ENCODE measurements at places on chromosomes 5 and 9.

DNA sequence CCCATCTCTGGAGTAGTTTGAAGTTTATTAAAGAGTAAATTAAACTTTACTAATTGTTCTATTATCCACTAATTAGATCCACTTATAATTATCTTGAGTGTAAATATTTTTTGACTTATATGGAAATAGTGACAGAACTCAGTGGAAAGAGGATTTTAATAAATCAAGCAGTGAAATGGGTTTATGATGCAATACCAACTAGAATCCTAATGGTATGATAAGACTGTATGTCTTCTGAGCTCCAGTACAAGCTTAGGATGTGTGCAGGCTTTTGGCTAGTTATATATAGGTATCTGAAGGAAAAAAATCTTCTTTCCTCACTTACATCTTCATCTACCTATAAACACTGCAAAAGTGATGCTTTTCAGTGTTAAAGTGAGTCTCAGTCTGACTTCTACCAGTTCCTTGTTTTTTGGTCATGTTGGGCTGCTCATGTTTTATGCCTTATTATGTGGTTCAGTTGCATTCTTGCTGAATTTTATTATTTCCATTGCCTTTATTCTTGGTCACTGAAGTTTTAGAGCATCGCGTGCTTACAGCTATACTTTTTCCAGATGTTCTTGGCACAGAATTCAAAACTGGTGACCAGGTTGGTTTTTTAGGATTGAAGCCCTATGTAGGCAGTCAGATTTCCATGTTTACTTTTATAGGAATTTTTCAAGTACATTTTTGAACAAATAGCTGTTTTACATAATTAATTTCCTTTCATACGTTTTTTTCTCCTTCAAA, 30.5 kb downstream of the XRCC4 start:
- no peak for DNase-seq

GRCh38 chr9:81687521-81688261, 1.7 kb downstream of the TLE1 start:
- no peak for DNase-seq

- no peak for DNase-seq
Measured at GRCh38 chr5:180804129-180804618, 1.6 kb upstream of the MGAT1 start.

DNA sequence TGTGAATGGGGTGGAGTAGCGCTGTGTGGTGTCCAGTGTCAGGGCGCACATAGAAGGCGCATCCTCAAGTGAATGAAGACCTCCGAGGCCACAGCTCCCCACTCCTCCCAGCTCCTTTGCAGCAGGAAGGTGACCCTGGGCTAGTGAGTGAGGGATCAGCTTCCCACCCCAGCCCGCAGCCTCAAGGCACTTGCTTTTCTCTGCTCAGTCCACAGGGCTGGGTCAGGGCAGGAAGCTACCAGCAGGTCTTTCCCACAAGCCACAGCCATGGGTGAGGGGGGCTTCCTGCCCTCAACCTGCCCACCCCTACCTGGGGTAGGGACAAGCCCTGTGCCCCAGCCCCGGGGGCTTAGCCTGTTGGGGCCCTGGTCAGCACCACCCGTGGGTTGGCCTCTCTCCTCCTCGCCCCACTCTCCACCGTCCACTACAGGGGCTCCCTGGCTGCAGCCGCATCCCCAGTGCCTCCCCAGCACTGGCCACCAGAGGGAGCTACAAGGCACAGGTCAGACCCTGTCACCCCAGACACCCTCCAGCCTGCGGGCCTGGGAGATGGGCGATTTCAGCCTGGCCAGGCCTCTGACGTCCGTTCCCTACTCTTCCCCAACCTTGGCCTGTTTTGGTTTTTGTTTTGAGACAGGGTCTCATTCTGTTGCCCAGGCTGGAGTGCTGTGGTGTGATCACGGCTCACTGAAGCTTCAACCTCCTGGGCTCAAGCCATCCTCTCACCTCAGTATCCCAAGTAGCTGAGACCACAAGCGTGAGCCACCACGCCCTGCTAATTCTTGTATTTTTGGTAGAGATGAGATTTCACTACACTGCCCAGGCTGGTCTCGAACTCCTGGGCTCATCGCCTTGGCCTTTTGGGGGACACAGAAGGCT, 1.3 kb upstream of the ABCA2 start:
- peak; percentile 18 for DNase-seq

GRCh38 chr9:18658804-18659705, 185.1 kb downstream of the ADAMTSL1 start:
- DNase-seq = no peak

DNA sequence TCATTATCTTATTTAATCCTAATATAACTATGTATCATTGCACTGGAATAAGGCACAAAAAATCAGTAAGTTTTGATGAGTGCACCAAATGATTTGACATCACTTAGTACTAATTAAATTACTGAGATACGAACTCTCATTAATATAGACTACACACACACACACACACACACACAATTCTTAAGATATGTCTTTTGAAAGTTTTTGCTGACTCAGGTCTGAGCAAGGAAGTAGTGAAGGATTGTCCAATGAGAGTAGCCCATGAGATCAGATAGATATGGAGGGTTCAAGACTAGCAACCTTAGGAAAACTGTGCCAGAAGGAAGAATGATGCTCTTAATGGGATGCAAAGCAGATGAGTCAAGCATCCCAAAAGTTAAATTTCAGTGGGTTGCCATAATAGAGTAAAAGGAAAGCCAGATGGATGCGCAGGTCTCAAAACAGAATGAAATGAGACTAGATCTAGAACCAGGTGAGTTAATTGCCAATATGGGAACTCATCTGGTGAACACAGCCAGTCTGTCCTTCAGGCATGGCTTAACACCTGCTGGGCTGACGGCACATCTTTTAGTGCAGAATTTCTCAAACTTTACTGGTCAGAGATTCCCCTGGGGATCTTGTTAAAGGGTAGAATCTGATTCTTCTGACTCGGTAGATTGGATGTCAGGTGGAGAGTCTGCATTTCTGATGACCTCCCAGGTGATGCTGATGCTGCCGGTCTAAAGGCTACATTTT, 197.0 kb upstream of the NR4A3 start:
- no peak for DNase-seq

DNA sequence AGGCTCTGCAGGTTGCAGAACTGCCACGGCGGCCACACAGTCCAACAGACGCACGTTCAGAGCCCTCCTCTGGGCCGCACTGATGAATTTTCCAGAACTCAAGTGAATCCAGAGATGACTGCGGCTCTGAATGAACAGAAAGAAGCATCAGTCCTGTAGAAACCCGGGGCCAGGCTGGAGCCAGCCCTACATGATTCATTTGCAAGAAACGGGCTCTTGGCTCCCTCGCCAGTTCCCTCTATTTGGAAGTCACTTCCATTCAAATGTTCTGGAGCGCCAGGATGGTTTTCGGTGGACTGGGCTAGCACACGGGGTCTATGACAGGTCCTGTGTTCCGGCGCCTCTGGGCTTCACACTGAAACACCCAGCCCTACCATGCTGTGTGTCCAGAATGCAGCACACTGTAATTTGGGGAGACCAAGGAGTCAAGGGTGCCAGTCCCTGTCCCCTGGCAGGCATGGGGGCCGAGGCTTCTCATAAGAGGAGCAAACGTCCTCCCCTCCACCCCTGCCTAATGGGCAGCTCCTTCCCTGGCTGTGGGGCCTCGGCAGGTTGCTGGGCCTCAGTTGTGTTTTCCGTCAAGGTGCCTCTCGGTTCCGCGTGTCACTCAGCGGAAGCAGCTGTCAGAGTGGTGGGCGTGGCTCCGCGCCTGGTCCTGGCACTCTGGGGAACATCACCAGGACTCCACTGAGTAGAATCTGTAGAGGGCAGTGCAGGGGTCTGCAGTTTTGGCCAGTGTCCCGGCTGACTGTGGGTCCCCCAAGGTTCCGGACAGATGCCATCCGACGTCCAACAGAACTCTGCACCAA, 18.1 kb upstream of the COL5A1 start:
- no peak for DNase-seq

GRCh38 chr9:104872656-104873488, 55.1 kb downstream of the ABCA1 start:
- DNase-seq = no peak

DNA sequence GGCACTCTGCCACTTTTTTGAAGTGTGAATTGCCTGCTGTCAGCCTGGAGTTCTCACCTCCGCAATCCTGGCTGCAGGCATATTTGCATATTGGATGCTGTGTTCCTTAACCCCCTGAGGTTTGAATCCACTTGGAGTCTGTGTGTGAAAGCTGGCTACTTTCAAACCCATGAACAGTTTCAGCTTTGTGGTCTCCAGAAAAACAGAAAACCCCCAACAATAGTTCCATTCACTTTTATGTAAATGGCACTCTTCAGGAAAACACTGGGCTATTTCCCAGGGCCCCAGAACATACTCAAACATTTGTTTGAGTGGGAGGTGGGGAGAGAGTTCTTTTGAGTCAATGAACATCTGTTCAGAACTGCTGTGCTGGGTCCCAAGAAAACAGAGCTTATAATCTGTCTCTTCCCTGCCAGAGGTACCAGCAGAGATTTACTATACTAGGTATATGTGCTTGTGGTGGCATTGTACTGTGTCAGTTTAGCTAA, 5.0 kb downstream of the NUDT2 start:
- DNase-seq = no peak

DNA sequence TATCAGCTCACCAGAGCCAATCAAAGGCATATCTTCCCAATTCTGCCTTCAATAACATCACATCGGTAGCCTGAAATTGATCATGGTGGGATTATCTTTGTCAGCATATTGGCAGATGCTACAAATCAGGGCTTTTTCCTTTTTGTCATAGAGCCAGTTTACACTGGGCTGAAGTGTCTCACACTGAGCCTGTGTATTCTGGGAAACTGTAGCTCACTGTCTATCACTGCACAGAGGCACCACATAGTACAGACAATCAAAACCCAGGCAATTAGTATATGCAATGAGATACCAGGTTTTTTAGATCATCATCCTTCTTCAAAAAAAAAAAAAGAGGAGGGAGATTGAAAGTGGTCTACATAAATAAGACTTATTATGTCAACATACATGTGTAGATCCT, 46.6 kb downstream of the ADAM19 start:
- DNase-seq = no peak

- DNase-seq = no peak
Measured at GRCh38 chr5:4802044-4802443, 338.1 kb upstream of the ADAMTS16 start.

GRCh38 chr9:121398374-121398773, 28.3 kb upstream of the STOM start:
- DNase-seq = no peak

GRCh38 chr9:69295872-69296552, 29.0 kb upstream of the ENTREP1 start:
- no peak for DNase-seq

GRCh38 chr9:109331353-109331752, 10.5 kb upstream of the EPB41L4B start:
- peak; percentile 62 for DNase-seq

DNA sequence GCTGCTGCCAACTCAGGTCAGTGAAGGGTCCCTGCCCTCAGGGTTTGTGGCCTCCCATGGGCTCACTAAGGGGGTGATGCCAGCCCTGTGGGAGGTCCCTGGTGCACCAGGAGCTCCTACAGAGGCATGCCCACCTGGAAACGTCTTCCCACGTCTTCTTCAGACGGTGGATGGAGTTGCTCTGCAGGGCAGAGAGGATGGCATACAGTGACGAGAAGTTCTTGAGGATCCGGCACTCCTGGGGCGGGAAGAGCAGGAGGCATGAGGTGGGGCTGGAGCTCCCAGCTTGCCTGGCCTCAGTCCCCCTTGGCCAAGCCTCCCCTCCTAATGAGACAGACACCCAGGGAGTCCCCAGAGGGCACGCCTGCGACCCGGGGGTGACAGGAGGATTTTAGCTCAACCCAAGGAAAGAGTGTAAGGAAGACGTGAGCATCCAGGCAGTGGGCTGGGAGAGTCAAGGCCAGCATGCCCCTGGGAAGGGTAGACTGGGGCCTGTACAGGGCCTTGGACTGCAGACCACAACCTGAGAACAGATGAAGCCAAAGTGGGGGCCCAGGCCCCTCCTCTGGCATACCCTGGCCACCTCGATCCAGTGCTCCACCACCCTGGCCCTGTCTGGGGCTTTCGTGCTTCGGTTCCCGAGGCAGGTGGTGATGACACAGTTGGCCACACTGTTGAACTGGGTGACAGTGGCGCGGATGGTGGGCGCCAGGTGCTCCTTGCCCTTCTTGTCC, 14.4 kb downstream of the RALGDS start:
- DNase-seq = no peak

DNA sequence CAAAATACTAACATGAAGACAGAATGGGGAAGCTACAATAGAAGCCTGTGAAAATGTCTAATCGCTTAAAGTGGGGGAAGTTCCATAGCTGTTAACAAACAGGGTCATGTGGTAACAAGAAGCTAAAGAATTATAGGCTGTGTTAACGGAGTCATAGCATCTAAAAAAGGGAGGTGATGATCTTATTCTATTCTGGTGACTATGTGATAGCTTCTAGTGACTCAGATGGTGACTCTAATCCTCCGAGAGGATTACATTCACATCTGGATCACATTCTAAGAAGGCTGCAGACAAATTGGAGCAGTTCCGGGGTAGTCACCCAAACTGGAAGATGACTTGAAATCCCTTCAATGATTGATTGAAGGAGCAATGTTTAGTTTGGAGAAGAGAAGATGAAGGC, 142.1 kb downstream of the LIFR start:
- no peak for DNase-seq

DNA sequence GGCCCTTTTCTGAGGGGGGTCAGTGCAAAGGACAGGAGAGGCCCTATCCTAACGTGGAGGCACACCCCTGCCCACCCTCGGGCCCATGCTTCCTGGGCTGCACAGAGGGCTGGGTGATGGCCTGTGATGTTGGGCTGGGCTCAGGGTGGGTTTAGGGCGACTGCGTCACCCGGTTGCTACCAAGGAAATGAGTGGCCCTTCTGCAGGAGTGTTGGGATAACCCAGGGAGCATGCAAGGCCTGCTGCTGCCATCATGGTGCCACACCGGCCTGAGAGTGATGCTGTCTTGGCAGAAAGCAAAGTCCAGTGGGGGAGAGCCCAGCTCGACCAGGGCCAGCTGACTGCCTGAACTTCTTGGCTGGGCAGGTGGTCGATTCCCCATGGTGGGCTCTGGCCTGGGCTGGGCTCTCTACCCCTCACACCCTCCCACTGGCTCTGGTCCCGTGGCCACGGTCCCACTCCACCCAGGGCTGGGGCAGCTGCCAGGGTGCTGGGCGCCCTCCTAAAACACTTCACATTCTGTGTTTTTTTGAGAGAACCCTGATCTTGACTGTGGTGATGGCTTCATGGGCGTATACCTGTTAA, 21.5 kb upstream of the MRNIP start:
- DNase-seq = no peak

DNA sequence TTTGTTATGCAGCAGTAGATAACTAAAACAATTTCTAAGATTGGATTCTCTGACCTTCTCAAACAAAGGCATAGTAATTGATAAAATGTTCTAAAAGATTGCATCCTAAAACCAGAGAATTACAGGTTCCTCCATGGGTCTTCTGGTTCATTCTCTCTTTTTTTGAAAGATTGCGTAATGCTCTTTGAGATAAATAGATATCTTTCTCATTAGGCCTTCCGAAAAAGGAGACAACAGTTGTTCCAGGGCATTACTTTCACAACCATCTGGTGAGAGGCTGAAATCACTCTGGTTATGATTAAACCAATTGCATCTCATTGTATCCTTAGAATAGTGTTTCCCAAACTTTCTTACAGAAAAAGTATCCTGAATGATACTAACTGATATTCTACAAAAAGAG, 174.7 kb upstream of the NREP start:
- DNase-seq = no peak

Data from NCI-H2029 (cell line).